ENCODE measurements at places on chromosomes 12 and 14.

GRCh38 chr14:64598404-64598803 is 48.6 kb downstream of the PPP1R36 start:
- DNase-seq, result no peak

DNA sequence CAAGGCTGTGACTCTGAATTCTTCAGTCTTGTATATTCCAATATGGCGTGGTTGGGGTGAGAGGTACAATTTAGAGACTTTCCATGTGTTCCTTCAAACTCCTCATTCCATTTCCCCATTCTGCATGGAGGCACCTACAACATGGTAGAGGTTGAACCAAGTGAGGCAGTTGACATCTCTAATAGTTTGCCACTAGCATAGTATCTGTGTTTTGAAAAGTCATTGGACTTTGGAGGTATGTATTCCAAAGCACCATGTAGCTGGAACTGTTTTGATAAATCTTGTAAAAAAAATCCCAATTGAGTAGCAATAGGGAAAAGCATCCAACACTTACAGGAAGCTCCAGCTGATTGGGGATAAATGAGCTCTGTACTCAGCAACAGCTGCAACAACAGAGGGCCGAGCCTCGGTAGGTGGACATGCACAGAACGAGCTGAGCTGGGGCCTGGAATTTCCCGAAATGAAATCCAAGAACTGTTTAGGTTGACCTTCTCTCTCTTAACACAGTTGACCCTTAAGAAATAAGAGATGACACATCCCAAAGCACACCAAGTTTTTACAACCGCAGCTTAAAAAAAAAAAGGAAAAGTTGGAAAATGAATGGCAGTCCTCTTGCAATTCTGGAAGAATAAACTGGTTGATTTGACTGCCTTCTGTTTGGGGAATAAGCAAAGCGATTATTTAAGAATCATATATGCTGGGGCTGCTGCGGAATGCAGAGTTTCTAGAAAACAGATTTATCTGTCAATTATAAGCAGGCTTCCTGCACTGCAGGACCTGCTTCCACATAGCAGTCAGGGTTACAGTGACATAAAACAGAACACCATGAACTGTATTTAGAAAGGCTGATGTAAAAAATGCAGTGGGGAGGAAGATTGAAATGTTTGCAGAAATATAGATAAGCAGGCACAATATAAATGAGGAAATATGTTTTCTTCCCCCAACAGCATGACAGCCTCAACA is 194.6 kb upstream of the KRR1 start:
- no peak for DNase-seq

DNA sequence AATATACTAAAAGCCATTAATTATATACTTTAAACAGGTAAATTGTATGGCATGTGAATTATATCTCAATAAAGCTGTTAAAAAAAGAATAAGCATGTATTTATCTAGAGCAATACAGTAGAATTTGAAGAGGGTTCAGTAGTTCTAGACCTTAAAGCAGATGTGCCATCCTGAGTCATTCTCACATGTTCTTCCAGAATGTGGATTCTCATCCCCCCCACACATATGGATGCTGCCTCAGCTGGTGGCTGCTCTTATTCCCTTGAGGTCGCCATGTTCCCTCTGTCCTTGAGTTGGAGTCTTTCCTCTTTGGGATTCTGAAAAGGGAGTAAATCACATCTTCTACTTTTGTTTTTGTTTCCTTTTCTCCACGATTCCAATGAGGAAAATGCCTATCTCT is 321.3 kb downstream of the AEBP2 start:
- no peak for DNase-seq

DNA sequence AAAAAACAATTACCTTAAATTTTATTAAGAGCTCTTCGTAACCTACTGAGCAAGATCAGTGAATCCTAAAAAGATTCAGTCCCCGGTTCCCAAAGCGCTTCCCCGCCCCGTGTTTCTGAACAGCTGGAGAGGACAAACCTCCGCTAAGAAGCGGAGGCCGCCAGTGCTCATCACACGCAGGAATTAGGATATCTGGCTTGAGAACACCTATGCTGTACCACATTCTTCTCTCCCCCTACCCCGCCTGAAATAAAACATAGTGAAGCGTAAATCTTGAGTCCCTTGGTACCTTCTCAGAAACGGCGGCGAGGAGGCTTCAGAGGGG is 774 bp upstream of the WDR20 start:
- DNase-seq, result no peak

DNA sequence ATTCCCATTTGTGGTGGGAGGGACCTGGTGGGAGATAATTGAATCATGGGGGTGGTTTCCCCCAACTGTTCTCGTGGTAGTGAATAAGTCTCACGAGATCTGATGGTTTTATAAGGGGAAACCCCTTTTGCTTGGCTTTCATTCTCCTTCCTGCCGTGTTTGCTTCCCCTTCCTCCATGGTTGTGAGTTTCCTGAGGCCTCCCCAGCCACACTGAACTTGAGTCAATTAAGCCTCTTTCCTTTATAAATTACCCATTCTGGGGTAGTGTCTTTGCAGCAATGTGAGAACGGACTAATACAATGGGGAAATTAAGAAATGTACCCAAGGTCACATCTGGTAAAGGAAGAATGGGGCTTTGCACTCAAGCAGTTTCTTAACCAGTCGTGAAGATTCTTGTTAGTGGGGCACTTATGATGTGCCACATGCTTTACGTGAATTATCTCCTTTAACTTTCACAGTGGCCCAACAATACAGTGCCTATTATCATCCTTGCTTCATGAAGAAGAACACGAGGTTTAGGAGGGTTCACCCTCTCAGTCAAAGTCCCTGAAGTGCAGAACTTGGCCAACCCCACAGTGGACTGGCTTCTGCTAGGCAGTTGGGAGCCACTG is 234.3 kb downstream of the EFCAB11 start:
- no peak for DNase-seq

- no peak for DNase-seq
These were observed 9.8 kb downstream of the ISCA2 start for GRCh38 chr14:74503291-74503937.

GRCh38 chr12:8698879-8699278 is 1.1 kb downstream of the RIMKLB start:
- DNase-seq, result no peak

DNA sequence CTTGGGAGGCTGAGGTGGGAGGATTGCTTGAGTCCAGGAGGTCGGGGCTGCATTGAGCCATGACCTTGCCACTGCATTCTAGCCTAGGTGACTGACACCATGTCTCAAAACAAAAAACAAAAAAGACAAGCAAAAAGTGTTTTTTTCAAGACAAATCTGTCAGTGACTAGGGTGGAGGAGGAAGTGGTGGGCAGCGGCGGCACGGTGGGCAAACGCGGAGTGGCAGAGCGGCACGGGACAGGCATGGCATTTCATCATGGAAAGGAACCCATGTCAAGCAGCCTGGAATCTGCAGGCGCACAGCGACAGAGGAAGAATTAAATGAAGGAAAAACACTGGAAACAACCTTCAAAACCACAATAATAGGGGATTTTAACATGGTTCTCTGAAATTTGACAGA is 4.0 kb upstream of the BTBD6 start:
- no peak for DNase-seq

- no peak for DNase-seq
These were observed 1378.3 kb upstream of the SEL1L start for GRCh38 chr14:82911930-82912329.

- no peak for DNase-seq
These were observed 188.9 kb downstream of the ADAMTS20 start for GRCh38 chr12:43362910-43363694.

GRCh38 chr12:101829639-101830366 is 956 bp downstream of the GNPTAB start:
- DNase-seq, result peak; percentile 37

DNA sequence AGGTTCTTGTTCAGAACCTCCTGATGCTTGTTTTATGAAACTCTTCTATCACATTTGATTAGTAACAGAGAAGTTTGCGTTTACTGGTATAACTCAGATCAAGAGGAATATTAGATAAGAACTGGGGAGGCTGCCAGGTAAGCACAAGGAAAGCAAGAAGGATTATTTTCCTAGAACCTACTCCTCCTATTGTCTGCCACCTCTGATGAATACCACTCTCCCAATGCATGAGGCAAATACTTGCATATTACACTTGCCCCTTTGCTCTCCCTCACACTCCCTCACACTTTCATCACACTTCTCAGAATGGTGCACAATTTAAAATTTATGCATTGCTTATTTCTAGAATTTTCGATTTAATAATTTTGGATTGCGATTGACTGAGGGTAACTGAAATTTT is 43.6 kb downstream of the LIN7A start:
- no peak for DNase-seq

DNA sequence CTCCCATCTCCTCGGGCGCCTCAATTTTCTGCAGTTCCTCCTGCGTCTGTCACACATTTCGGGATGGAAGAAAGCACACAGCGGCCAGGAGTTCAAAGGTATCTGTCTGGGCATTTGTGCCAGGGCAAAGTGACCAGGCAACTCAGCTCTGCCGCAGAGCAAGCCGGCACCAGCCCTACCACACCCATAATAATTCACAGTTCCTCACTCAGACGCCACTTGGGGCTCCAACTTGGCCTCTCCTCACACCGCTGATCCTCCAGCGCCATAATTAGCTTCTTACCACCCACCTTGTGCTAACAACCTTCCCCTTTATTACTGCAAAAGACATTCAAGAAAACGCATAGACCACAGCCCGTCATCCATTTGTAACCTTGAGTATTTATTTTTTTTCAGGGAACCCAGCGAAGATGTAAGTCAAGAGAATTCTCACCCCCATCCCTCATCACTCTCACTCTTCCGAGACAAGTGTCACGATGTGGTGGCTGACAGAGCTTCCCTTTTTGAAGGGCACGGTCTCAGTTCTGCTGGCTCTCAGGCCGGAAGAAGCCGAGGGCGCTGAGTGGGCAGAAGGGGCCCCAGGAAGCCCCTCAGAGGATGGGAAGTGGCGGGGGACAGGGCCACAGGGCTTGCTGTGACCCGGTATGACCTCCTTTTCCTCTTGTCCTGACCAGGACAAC is 25.2 kb upstream of the NCOR2 start:
- DNase-seq, result no peak

GRCh38 chr14:100762901-100763300 is 36.2 kb downstream of the DLK1 start:
- DNase-seq, result no peak

GRCh38 chr12:11870041-11870451 is 200.7 kb upstream of the BCL2L14 start:
- DNase-seq, result no peak

GRCh38 chr14:68392393-68393141 is 400.3 kb downstream of the ZFP36L1 start:
- DNase-seq, result peak; percentile 78

DNA sequence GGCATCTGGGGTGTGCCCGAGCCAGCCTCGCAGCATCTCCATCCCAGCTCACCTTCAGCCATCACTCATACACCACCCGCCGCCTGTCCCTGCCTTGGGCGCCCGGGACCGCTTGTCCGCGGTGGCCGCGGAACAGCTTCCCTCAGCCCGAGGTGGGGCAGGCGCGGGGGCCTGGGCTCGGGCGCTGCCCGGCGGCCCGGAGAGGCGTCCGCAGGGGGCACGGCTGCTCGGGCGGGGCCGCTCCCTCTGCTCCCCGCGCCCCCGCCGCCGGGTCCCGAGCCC is 430 bp downstream of the SLC41A2 start:
- DNase-seq, result peak; percentile 41

GRCh38 chr12:32836710-32837109 is 59.9 kb downstream of the PKP2 start:
- no peak for DNase-seq

DNA sequence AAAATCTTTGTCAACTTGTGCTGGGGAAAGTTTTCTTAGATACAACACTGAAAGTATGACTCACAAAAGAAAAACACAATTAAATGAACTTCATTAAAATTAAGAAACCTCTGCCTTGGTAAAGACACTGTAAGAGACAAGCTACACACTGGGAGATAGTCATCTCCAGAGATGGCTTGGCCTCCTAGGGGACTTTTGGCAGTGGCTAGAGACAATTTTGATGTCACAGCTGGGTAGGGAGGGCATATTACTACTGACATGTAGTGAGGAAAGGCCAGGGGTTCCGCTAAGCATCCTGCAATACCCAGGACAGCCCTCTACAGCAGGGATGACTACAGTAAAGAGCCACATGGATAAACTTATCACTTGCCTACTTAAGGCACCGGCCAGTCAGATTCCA is 8.7 kb upstream of the RNASE4 start:
- DNase-seq, result no peak

DNA sequence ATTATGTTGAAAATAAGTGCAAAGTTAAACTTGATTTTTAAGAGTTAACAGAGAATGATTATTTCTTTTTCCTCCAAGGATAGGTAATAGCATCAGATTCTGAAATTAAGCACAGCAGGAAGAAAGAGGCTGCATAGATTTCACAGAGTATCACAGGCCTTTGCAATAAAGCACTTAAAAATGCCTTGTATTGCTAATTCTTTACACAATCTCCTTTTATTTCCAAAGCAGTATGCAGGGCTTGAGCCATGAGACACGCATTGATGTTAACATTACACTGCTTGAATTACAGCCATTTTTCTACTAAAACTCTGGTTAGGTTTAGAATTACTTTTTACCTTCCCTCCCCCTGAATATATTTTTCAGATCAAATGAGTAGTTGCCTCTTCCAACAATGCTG is 398.3 kb downstream of the BCAT1 start:
- DNase-seq, result no peak

- DNase-seq, result no peak
These were observed 883.9 kb downstream of the LRFN5 start for GRCh38 chr14:42490536-42490935.

DNA sequence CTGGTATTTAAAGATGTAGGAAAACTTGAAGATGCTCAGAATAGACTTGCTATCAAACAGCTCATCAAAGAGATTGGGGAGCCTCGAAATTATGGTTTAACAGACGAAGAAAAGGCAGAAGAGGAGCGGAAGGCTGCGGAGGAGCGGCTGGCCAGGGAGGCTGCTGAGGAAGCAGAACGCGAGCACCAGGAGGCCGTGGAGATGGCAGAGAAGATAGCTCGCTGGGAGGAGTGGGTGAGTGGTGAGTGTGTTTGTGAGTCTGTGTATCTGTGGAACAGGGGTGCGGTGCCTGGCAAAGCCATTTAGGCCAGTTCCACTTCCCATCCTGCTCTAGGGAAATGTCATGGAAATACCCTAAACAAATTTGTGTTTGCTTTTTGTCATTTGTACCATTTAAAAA is 19.2 kb upstream of the PAPOLA start:
- no peak for DNase-seq

DNA sequence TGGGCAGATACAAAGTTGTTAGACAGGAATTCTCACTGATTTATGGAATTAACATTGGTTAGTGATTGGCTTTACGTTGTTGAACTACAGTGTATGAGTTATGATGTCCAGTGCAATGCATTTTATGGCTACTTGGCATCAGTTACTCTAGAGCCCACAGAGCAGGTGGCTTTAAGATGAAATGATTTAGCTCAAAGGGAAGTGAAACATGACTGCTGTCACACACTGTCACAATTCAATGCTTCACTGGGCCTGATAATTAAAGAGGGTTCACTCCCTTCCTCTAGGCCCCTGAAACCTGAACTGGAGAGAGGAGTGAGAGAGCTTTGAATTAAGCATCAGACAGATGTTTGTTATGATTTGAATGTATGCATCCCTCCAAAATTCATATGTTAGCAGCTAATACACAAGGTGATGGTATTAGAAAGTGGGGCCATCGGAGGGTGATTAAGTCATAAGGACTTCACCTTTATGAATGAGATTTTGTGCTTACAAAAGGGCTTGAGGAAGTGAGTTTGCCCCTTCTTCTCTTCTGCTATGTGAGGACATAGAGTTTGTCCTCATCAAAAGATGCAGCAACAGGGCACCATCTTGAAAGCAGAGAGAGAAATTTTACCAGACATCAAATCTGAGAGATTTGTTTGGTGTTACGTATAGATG is 175.8 kb upstream of the GRIN2B start:
- peak; percentile 8 for DNase-seq

GRCh38 chr12:95884998-95885397 is 26.2 kb downstream of the SNRPF start:
- DNase-seq, result no peak
